ENCODE measurements at places on chromosomes 1 and 21. TPM values are rescaled to one million over a fixed set of nuclear protein-coding genes. Genes with fewer than 3 reads are reported as not detected.

The OVAAL gene
- not detected for total RNA-seq

The GJA4 gene
- not detected for total RNA-seq

The TAL1 gene
- total RNA-seq: not detected

The MTARC1 gene
- total RNA-seq: 11.3 TPM

The VSIG8 gene
- total RNA-seq: 0.07 TPM

The LAMC2 gene
- 21.0 TPM for total RNA-seq

The FHAD1 gene
- 0.35 TPM for total RNA-seq

The FCRL1 gene
- not detected for total RNA-seq

The CHIT1 gene
- not detected for total RNA-seq

The CLCA1 gene
- not detected for total RNA-seq

The CELA2B gene
- total RNA-seq: not detected

The CCDC27 gene
- not detected for total RNA-seq

The DAB1 gene
- not detected for total RNA-seq

The OR13G1 gene
- total RNA-seq: not detected

The ETV3L gene
- not detected for total RNA-seq

The TP73 gene
- total RNA-seq: 0.39 TPM

The C1orf141 gene
- total RNA-seq: not detected

The XCL1 gene
- total RNA-seq: not detected

The TMEM125 gene
- total RNA-seq: not detected

The LY9 gene
- total RNA-seq: 0.06 TPM

The AADACL3 gene
- total RNA-seq: not detected

The C1QA gene
- total RNA-seq: not detected

Data from A549 treated with RU486 at 1 μM for 4 hours (cell line).